ENCODE measurements at places on chromosomes 7 and 10.

GRCh38 chr10:30439931-30440330 is 5.9 kb downstream of the MAP3K8 start:
- DNase-seq = no peak

GRCh38 chr7:142482891-142483658 is 225.2 kb upstream of the PRSS58 start:
- DNase-seq = no peak

DNA sequence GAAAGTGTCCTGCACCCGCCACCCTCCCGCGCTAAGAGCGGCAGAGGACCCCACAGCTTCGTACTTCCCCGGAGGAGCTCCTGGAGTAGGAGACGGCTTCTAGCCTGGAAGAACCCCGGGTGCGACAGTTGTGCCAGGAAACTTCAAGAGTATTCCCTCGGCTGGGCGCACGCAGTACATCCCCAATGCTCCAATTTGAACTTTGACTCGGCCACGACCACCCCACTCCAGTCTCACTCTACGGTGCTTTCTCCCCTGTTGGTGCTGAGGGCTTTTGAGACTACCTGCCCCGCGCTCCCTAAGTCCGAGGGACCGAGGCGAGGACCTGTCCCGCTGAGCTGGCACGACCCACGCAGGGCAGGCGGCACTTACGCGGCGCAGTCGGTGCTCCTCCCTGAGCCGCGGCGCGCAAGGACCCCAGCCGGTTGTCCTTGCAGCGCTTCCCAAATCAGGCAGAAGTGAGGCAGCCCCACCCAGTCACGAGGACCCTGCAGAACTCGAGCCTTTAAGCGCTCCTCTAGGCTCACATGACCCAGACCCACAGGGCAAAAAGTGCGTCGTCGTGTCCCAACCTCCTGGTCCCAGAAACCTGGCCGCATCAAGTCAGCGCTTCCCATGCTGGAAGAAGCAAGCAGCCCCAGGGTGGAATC is at the start of gene CPVL:
Gene CPVL, minus strand, starts transcription at position 481 of the 650 bp plus-strand sequence. CDS start 25,476 bp downstream, outside the sequence.
- no peak for DNase-seq

- no peak for DNase-seq
Measured at GRCh38 chr10:51186361-51186760, 112.1 kb downstream of the PRKG1 start.

DNA sequence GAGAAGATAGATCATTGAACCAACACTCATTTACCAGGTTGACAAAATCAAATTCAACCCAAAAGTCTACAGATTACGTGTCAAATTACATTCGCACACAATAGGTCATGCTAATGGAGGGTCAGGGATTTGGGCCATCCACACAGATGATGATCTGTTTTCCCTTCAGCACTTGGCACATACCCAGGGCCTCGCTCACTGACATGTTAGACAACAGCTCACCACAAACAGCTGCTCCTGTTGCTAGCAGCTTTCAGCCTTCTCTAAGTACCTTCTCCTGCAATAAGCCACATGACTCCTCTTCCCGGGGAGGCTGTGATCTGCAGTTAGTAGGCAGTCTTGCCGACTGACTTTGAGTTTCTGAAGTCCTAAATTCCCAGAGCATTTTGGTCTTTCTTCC is 18.4 kb downstream of the NKX2-3 start:
- no peak for DNase-seq

- no peak for DNase-seq
Measured at GRCh38 chr10:52268790-52269189, 45.3 kb upstream of the DKK1 start.

DNA sequence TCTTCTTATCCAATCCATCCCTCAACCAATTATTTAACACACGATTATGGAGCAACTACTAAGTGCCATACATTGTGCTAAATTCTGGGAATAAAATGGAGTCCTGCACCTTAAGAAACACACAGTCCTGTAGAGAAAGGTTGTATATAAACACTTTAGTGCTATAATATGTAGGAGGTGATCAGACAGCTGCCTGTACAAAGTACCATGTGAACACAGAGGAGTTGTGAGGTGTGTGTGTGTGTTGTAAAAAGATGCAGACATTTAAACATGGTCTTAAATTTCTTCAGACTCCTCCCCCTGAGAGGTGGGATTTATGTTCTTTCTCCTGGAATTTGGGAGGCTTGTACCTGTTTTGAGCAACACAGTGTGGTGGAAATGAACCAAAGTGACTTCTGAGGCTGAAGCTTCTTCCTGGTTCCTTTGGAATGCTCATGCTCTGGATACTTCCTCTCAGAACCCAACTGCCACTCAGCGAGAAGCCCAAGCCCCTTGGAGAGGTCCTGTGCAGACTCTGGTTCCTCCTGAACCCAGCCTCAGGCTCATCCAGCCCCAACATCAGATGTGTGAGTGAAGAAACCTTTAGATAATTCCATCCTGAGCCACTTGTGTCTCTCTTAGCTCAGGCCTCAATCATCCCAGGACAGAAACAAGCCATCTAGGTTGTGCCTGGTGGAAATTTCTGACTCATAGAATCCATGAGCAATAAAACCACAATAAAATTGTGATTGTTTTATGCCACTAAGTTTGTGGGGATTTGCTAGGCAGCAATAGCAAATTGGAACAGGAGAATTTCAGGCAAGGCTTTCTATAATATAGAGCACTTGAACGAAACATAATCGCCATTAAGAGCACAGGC is 161.2 kb upstream of the FAM3C start:
- no peak for DNase-seq

GRCh38 chr7:158244873-158245723 is 342.5 kb downstream of the PTPRN2 start:
- no peak for DNase-seq

DNA sequence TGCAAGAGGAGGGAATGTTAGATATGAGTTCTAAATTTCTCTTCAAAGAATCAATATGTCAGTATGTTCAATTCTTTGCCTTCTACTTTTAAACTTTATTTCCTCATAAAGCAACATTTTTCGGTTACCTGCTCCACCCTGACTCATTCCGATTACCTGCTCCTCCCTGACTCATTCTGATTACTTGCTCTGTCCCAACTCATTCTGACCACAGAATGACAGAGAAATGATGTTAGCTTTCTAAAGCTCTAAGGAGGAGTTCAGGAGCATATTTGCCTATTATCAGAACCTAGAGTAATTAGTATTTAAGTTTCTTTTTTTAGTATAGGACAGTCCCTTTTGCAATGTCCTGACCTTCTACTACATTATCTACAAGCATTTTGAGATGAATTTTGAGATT is 24.5 kb upstream of the PPP1R9A start:
- DNase-seq = no peak

GRCh38 chr7:1939434-1940401 is 269.6 kb downstream of the ELFN1 start:
- DNase-seq = no peak

DNA sequence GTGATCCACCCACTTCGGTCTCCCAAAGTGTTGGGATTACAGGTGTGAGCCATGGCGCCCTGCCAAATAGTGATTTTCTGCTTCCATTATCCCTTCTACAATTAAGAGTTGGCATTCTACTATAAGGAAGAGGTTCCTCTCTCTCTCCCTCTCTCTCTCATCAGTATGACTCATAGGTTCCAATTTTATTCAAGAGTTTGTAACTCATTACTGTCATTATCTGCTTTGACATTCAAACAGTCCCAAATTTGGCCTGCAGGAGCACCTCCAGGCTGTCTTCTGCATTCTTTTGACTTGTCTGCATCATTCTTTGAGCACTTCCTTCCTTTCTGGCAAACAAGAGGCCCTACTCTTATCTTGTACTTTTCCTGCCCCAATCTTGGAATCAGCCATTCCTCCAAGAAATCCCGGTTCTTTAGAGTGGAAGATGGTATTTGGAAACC is 33.2 kb upstream of the CALU start:
- DNase-seq = no peak

DNA sequence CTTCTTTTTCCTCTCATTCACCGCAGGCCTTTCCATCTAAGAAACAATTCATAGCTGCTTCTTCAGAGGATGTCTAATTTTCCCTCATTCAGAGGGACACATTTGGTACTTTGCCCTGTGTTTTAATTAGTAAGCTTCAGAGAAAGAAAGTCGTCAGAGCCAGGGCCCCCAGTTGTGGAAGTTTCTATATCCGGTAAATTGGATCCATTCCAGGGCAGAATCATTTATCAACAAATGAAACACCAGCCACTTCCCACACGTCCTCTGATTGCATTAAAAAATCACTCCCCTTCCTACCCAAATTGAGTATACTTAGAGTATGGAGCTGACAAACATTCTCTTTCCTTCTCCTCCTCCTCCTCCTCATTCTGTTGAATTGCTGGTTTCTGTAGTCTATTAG is 205.8 kb upstream of the HDAC9 start:
- DNase-seq = no peak

DNA sequence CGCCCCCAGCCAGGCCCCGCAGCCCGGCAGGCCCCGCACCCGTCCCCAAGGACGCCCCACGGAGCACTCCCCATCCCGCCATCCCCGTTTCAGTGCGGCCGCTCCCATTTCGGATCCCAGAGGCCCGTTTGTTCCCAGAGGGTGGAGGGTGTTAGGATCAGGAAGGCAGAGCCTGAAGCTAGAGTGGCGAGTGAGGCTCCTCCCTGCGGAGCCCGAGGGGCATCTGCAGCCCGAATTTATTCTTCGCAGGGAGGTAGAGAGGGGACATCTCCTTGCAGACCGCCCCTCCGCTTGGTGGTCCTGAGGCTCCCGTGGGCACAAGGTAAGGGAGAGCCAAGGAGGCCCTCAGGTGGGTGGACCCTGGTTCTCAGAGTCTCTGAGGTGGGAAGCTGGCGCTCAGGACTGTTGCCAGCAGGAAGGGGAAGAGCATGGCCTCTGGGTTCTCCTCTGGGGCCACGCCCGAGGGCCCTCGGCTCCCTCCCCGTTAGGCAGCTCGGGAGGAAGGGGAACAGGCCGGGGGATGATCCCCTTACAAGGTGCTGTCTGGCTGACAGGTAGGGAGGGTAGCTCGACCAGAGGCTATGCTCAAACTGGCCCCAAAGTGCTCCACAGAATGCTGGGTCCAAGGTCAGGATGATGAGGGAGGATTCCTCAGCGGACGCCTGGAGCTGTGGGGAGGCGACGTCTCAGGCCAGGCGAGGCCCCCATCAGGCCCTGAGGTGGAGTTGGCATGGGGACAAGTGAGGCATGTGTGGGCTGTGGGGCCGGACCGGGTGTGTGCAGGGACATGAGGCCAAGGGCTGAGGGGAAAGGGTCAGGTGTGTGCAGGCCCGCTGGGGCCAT is 17.4 kb downstream of the POLL start:
- no peak for DNase-seq

GRCh38 chr7:22688084-22688483 is 38.9 kb upstream of the IL6 start:
- no peak for DNase-seq

DNA sequence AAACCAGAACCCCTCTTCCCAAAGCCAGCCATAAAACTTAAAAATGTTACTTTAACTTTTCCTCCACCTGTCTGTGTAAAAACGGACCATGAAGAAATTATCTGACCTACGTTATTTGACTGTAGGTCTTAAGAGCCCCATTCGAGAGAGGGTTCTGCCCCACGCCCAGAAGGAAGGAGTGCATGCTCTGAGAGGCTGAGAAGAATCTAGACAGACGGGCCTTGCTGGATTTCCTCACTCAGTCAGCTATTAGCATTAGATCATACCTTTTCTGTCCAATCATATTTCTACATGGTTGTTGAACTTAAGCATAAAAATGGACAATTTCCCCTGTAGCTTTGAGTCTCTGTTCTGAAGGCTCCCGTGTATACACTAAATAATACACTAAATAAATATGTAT is 38.1 kb upstream of the WDR11 start:
- no peak for DNase-seq

- no peak for DNase-seq
Measured at GRCh38 chr7:2126621-2127020, 106.1 kb downstream of the MAD1L1 start.

DNA sequence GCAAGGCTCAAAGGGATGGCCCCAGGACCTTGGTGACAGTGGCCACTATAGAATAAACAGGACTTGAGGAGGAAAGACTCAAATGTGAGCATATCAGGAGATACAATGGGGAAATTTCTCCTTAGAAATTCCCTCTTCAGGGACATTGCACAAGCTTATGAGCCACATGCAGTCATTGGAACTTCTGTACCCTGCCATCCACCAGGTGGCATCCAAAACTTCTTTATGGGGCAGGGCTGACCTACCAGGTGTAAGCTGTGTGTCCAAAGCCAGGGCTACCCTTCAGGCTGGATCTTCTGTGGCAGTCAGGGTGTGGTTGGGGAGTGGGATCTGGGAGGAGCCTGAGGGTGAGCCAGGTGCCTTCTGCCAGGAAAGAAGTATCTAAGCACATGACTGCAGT is 36.6 kb upstream of the LRRC18 start:
- no peak for DNase-seq

DNA sequence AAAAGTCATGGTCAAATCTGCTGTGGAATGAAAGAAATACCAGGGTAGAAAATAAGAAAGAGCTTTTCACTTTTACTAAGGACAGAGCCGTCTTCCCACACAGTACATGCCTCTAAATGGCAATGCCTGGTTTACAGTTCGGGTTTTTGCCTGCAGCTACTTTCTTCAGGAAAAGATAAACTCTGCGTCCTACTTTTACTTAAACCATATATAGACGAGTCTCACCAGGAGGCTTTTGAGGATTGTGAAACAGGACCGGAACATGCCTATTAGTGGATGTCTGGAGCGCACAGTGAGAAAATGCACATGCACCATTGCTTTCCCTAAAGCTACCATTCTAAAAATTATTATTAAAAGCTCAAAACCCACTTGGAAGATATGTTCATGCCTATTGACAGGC is 70.5 kb downstream of the KLF6 start:
- no peak for DNase-seq
